CD4-positive, alpha-beta T cell treated with Interleukin-6 at 100 ng/mL for 8 hours (primary cell): ENCODE measurements at places on chromosomes 2 and 18.

DNA sequence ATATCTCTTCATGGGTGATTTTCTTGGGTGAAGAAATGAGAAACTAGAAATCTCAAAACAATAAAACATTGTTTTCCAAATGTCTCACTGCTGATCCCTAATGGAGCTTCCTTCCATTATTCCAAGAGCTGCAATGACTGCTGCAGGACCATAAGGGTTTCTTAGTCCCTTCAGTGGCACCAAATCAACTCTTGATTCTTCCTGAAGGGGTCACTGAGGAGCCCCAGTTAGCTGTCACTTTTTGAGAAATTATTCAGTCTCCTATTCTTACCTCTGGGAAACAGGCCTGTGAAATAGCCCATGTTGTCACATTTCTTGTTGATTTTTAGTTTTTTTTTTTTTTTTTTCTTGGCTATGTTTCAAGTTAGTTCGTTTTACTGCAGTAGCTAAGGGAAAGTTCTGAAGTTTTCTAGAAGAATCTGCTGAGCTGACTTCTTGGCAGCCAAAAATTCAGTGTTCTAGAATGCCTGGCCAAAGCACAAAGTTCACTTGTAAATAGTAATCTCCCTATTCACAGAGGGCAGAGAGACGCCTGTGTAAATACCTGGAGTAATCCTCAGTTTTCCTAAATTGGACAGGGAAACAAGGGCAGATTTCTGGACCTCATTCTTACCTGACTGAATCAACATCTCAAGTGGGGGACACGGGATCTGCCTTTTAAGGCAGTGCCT is 480.0 kb downstream of the RIT2 start:
- DNase-seq = no peak

DNA sequence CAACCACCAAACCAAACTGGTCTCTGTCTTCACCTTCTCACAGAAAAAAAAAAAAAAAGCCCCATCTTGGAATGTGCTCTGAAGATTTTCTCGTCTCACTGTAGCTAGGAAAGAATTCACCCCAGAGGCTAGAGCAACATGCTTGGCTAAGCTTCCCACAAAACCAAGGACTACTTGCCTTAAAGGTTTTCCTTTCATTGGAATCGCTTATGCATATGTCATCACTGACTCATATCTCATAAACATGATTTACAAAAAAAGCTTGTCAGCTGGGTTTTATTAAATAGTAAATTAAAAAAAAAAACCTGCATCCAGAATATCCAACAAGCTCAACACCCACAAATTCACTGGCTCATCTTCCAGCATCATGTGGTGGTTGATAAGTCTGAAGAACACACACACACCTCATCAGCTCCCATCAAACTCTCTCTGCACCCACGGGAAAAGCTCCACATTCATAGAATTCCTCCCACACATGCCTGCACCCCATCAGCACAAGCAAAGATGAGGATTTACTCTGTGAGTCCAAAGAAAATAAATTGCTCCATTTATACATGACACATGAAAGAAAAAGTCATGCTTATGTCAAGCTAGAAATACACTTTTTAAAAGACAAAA is 182.0 kb upstream of the TRIB2 start:
- DNase-seq = no peak

DNA sequence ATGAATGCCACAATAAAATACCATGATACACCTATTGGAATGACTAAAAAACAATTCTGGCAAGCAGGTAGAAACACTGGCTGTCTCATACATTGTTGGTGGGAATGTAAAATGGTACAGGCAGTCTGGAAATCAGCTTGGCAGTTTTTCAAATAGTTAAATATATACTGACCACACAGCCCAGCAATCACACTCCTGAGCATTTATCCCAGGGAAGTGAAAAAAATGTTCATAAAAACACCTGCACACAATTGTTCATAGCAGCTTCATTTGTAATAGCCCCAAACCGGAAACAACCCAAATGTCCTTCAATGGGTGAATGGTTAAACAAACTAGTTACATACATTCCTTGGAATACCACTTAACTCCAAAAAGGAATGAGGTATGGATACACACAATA is 137.2 kb downstream of the TFCP2L1 start:
- no peak for DNase-seq

GRCh38 chr2:43073401-43073825 is 153.0 kb downstream of the ZFP36L2 start:
- no peak for DNase-seq

DNA sequence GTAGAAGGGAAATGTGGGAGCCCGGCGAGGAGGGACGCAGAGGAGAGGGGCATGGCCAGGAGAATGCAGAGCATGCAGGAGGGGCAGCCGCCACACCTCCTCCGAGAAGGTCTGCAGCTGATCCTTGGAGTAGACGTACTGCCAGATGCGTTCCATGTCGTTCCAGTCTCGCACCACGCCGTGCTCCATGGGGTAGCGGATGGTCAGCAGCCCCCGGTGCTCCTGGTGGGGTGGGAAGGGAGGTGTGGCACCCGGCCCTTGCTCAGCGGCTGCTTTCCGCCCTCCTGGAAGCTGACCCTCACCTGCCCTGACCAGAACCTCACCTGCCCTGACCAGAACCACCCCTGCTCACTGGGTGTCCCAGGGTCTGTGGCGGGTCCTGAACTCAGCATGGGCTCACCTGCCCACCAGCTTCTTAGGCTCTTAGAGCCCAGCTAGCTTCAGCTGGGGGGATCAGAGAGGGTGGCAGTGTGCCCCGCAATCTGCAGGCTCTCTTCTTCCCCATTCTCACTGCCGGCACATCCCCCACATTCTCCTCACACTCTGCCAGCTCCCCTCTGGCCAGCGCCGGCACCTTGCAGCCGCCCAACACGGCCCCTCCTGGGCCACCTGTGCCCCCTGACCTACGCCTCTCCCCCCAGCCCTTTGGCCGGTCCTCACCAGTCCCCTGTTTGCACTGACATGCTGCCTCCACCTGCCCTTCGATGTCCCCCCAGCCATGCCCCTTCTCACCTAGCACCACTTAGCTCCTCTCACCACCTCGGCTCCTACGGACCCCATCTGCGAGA is 4.4 kb downstream of the ACTR1B start:
- no peak for DNase-seq

- no peak for DNase-seq
Observed at GRCh38 chr18:76544511-76545345, 49.7 kb upstream of the ZNF516 start.

DNA sequence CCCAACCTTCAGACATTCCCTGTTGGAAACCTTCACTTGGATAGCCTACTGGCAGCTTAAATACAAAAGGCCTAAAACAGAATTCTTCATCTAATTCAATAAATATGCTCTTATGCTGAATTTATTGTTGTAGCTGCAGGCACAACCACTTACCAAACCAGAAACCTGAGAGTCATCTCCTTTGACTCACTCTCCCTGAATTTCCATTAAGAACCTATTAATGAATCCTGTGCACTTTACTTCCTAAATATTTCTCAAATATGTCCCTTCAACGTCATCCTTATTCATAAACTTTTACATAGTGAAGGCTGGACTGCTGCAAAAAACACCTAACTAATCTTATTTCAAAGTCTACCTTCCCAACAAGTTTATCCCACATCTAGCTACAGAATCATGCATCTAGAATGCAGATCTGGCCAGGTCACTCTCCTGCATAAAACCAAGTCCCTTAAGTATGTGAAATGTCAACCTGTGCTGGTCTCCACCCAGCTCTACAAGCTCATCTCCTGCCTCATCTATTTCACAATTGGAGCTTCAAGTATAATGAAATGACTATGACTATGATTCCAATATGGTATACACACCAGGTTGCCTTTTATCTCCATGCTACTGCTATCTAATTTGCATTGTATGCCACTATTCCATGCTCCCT is 354.2 kb downstream of the ZEB2 start:
- no peak for DNase-seq

GRCh38 chr2:236872015-236872414 is 213.7 kb upstream of the COPS8 start:
- DNase-seq = no peak

DNA sequence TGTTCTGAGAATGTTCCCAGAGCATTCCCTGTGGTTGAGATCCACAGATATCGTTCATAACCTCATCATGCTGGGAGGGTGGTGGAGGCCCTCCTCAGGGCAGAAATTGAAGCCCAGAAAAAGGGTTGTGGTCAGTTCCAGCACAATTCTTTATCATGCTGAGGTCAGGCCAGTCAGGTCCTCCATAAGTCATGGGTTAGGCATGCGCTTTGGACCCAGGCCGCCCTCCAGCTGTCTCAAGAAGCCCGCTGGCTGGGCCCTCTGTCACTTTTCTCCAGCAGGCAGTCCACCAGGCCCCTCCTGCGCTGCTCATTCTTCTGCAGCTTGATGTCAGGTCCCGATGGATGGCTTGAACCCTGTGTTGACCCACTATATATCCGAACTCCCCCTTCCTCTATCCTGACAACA is 151.1 kb upstream of the NT5C1B start:
- no peak for DNase-seq

- DNase-seq = no peak
Observed at GRCh38 chr2:55158111-55158814, 73.8 kb downstream of the CLHC1 start.

GRCh38 chr2:168136392-168136977 is 110.9 kb downstream of the STK39 start:
- DNase-seq = peak; percentile 13

- no peak for DNase-seq
Observed at GRCh38 chr2:100941646-100942240, 60.3 kb upstream of the RPL31 start.

GRCh38 chr2:160005476-160005875 is 56.9 kb downstream of the PLA2R1 start:
- no peak for DNase-seq
